Naive thymus-derived CD4-positive, alpha-beta T cell (primary cell): ENCODE measurements at places on chromosomes 5 and 9.

DNA sequence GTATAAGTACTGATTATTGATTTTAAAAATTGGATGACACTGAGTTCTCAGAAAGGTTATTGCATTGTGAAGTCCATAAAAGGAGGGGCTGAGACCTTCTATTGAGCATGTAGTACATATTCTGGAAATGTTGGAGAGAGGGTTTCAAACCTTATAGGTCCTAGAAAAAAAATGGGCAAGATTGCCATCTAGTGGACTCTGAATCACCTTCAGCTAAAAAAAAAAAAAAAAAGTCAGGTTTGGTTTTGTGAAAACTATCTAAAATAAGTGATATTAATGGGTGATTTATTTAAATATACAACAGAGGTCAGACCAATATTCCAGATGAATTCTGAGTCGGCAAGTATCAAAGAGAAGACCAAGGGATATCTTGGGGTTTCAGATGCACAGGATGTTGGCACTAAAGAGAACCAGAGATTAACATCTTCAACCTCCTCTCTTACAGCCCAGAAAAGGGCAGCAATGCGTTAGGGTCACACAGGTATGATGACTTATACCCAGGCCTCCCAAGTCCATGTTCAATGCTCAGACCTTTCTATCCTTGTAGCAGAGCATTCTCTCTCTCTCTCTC lies 109.8 kb upstream of the NMUR2 start:
- no peak overlapping the region for H3K4me3 ChIP-seq
- H3K27ac ChIP-seq = no peak overlapping the region
- H3K4me1 ChIP-seq = no peaks in the 10 kb centered on the region
- no peak for DNase-seq

DNA sequence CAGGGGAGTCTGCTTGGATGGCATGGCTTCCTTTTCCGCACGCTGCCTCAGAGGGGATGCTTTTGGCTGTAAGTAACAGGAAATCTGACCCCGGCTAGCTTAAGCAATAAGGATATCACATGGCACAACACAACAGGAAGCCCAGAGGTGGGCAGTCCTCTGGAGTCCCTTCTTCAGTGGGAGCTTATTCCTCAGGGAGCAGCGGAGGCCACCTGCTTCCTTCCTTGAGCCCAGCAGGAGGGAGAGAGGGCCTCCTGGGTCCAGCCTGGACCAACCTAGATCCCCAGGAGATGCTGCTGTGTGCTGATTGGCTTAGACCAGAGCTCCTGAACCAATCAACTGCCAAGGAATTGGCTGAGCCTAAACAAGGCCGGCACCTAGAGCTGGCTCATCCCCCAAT lies 66.3 kb downstream of the C9orf50 start:
- no peak overlapping the region for H3K4me3 ChIP-seq
- H3K27me3 ChIP-seq = no peaks in the 10 kb centered on the region
- no peaks in the 10 kb centered on the region for H3K36me3 ChIP-seq
- H3K27ac ChIP-seq = no peak overlapping the region

DNA sequence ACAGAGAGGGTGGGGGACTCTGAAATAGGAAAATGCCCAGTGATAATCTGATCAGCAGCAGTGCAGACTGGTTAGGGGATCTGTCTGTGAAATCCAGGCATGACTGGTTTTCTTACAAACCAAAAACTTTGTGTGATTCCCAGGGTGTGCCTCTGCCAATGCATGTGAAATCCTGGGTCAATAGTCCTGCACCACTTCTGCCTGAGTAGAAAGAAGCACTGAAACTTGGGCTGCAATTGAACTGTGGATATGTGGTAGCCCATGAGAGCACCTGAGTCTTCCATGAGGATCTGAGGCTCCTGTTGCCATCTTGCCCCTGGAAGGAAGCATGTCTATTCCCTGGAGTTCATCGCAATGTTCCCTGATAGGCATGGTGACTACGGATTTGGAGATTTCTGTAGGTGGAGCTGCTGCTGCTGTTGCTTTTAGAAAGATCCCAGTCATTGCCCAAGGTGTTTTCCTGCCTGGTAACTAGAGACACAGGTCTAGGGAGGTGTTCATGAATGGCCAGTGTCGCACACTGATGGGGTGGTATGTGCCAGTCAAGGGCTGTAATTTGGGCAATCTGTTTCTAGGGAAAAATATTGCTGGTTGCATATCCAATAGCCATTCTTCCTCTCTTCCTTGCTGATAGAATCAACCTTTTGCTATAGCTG lies 146.7 kb downstream of the CARTPT start:
- no peaks in the 10 kb centered on the region for H3K27me3 ChIP-seq
- no peaks in the 10 kb centered on the region for H3K36me3 ChIP-seq
- H3K4me1 ChIP-seq = no peaks in the 10 kb centered on the region
- H3K4me3 ChIP-seq = no peak overlapping the region

DNA sequence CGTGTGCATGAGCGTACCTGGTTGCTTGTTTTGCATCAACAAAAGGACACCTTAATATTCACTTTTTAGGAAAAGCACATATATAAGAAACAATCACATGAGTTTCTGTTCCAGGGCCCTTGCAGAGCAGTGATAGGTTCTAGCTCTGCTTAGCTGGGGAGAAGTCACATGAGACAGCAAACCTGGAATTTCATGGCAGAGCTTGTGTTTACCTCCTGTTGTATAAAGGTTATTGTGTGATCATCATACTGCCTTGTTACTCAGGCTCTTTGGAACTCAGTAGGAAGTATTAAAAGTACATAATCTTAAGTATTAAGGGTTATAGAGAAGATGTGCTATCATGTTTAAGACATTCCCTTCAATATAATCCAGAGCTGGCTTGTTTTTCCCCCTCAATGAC lies 18.0 kb upstream of the VLDLR start:
- DNase-seq = no peak
- H3K36me3 ChIP-seq = no peaks in the 10 kb centered on the region
- H3K4me3 ChIP-seq = no peak overlapping the region
- H3K27me3 ChIP-seq = no peaks in the 10 kb centered on the region
- H3K4me1 ChIP-seq = no peaks in the 10 kb centered on the region

- H3K27ac ChIP-seq = no peak overlapping the region
- H3K27me3 ChIP-seq = no peaks in the 10 kb centered on the region
- H3K4me1 ChIP-seq = peaks cover 18% of the 10 kb centered on the region
- H3K4me3 ChIP-seq = no peak overlapping the region
Observed at GRCh38 chr5:157611571-157612476, 36.2 kb upstream of the ADAM19 start.

- no peak overlapping the region for H3K4me3 ChIP-seq
- H3K27ac ChIP-seq = no peak overlapping the region
- H3K4me1 ChIP-seq = peaks cover 20% of the 10 kb centered on the region
- DNase-seq = no peak
- no peaks in the 10 kb centered on the region for H3K27me3 ChIP-seq
Observed at GRCh38 chr9:123319541-123320339, 36.3 kb upstream of the CRB2 start.

DNA sequence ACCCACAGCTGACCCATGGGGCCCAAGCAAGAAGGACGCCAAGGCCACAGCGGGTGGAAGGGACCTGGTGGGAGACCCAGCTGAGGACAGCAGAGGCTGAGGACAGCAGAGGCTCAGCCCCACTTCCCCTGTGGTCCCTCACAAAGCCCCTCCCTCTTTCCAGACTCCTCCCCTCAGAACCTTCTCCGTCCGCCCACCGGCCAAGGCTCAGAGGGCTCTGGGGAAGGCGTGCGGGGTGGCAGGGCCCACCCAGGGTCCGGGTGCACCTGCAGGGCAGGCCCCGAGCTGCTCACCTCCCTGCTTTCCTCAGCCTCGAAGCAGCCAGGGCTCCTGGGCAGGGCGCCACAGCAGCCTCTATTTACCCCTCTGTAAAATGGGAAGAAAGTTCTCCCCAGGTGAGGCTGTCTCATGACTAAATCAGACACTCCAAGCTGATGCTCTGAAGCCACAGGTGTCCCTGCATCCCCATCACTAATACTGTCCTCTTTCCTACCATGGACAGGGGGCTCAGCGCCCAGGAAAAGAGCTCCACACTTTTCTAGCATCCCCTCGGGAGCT lies 137.9 kb upstream of the PPP1R26 start:
- H3K4me1 ChIP-seq = no peaks in the 10 kb centered on the region
- H3K36me3 ChIP-seq = no peaks in the 10 kb centered on the region
- no peak for DNase-seq
- no peak overlapping the region for H3K4me3 ChIP-seq
- H3K27ac ChIP-seq = no peak overlapping the region
- no peaks in the 10 kb centered on the region for H3K27me3 ChIP-seq

- no peaks in the 10 kb centered on the region for H3K4me1 ChIP-seq
- no peak for DNase-seq
Observed at GRCh38 chr9:27227192-27227591, 69.8 kb downstream of the EQTN start.

- H3K27me3 ChIP-seq = no peaks in the 10 kb centered on the region
- no peak overlapping the region for H3K4me3 ChIP-seq
Observed at GRCh38 chr9:32258482-32258881, 126.0 kb upstream of the ACO1 start.
